ENCODE measurements at places on chromosomes 5 and 9. TPM values are rescaled to one million over a fixed set of nuclear protein-coding genes. Genes with fewer than 3 reads are reported as not detected.

CER1 gene
- total RNA-seq = not detected

- peaks cover 40% of the 10 kb centered on the region for H3K36me3 ChIP-seq
- DNase-seq = no peak
- H3K4me1 ChIP-seq = peaks cover 27% of the 10 kb centered on the region
- peak overlapping the region; percentile 41 for H3K27ac ChIP-seq
- H3K4me3 ChIP-seq = peak overlapping the region; percentile 6
These were observed 9.5 kb downstream of the MTRR start for GRCh38 chr5:7878381-7878873.

GRCh38 chr5:1971944-1972343 lies 89.2 kb upstream of the IRX4 start:
- no peaks in the 10 kb centered on the region for H3K4me1 ChIP-seq
- no peaks in the 10 kb centered on the region for H3K36me3 ChIP-seq
- DNase-seq = no peak
- no peaks in the 10 kb centered on the region for H3K27me3 ChIP-seq
- no peak overlapping the region for H3K27ac ChIP-seq
- no peak overlapping the region for H3K4me3 ChIP-seq

TRIM36 gene
- total RNA-seq = 0.39 TPM

DNA sequence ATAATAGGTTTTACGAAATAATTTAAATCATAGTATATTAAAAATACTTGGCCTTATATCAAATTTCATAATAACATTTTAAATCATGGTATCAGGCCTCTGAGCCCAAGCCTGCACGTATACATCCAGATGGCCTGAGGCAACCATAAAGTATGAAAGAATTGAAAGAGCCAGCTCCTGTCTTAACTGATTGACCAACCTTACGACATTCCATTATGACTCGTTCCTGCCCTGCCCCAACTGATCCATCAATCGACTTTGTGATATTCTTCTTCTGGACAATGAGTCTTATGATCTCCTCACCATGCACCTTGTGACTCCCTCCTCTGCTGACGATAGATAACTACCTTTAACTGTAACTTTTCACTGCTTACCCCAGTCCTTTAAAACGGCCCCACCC lies 545.0 kb downstream of the MTRR start:
- H3K36me3 ChIP-seq = no peaks in the 10 kb centered on the region
- DNase-seq = no peak
- no peak overlapping the region for H3K27ac ChIP-seq
- H3K4me3 ChIP-seq = no peak overlapping the region

BAAT gene
- 648 TPM for total RNA-seq
